Esophagus mucosa (tissue), 1 donor: ENCODE measurements at places on chromosomes 5 and 9. TPM values are rescaled to one million over a fixed set of nuclear protein-coding genes. Genes with fewer than 3 reads are reported as not detected.
A peak's percentile ranks its signal among the peaks of the same experiment; 100 is the strongest.

Gene C9orf153
- 0.12 TPM for total RNA-seq

Gene S100Z
- total RNA-seq: 0.40 TPM

Gene LHX2
- not detected for total RNA-seq

Gene FBXL7
- total RNA-seq: 2.0 TPM

Gene NIM1K
- total RNA-seq: not detected

Gene CATSPER3
- 0.40 TPM for total RNA-seq

Gene NOL6
- total RNA-seq: 37.9 TPM

Gene SCGB3A2
- not detected for total RNA-seq

- ATAC-seq: no peak
Measured at GRCh38 chr9:85130260-85130659, 460.7 kb downstream of the NTRK2 start.

- ATAC-seq: no peak
Measured at GRCh38 chr5:33696411-33696810, 195.4 kb downstream of the ADAMTS12 start.

- ATAC-seq: no peak
Measured at GRCh38 chr5:147750065-147750464, 32.5 kb downstream of the JAKMIP2 start.

- ATAC-seq: no peak
Measured at GRCh38 chr5:30040488-30041118, 1152.9 kb upstream of the CDH6 start.

- no peak for ATAC-seq
Measured at GRCh38 chr9:38360839-38361472, 31.5 kb upstream of the ALDH1B1 start.

DNA sequence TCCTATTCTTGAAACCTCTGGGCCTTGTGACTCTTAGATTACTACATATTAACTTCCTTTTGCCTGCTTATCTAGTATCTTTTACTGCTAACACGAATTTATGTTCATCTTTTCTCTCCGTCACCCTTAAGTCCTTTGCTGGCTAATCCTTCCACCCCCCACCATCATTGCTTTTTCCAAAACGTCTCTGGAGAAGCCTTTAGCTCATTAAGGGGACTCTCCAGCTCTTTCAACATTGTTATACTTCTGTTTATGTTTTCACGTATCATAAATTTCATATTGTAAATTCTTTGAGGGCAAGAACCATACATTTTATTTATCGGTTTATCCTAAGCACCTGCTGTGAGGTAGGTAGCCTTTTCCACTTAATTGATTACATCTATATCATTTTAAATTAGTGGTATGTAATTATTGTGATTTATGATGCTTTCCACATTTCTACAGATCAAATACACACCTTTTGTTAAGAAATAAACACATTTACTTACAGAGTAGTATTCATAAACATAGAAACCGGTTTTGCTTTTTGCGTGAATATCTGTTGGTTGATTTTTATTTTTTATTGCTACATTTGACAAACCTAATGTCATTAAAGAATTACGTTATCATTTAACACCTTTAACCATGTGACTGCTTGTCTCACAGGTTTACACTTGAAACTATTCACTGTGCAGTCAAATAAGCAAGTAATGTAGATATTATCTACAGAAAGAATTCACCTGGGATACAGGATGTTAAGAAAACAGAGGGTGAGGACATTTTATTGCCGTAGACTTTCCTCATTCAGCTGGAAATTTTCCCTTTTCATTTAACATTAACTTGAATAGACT, 15.4 kb upstream of the SNX2 start:
- ATAC-seq: no peak

- ATAC-seq: no peak
Measured at GRCh38 chr5:142109331-142110045, 909 bp downstream of the NDFIP1 start.

DNA sequence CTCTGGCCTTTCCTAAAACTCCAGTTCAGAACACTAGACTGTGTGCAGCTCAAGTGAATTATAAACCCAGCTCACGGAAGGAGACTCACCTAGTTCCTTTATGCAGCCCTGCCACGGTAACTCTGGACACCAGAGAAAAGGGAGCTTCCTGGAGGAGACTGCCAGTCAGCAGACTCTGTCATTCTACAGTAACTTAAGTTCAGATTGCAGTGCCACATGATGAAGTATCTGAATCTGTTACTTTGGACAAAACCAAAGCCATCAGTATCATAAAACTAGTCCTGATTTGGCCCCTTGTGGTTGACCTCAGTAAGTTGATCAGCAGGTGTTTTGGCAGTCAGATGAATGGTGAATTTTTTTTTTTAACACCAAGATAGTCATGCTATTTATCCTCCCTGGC, 2.7 kb downstream of the MTRR start:
- no peak for ATAC-seq

- peak; percentile 81 for ATAC-seq
Measured at GRCh38 chr9:32378496-32378895, 5.9 kb upstream of the ACO1 start.

- ATAC-seq: no peak
Measured at GRCh38 chr5:75306746-75307145, 30.3 kb upstream of the HMGCR start.

DNA sequence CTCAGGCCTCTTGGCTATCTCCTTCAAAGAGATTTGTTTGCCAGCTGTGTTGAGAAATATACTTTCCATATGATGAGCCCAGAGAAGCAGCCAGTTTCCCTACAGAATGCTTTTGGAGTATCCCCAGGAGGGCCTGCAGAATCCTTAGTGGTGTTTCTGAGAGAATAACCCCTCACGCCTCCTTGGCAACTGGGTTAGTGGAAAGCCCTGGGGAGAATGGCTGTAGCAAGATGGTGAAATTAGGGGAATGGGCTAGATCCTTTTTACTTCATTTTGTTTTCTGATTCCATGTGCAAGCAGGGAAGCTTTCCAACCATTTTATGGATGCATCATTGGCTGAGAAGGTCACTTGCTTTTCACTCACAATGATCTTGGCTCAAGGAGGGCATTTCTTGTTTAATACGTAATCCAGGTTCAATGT, 364.6 kb downstream of the DMRT2 start:
- ATAC-seq: no peak

- peak; percentile 56 for ATAC-seq
Measured at GRCh38 chr9:113682297-113682771, 193.8 kb upstream of the ZNF618 start.

DNA sequence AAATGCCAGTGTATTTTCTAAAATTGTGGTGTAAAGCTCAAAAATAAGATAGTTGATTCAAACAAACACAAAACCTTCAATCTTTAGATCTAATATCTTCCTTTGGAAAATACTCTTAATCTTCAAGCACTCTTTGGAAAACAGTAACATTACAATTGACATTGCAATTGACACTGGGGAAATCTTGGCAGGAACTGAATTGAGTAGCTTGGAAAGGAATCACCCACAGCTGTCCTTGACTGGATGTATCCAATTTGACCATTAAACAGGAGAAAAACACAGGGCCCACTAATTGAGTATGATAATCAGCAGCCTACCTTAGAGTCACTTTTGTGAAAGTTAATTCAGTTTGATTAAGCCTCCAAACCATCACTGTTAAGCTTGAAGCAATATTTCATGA, 776.7 kb downstream of the DTWD2 start:
- no peak for ATAC-seq

DNA sequence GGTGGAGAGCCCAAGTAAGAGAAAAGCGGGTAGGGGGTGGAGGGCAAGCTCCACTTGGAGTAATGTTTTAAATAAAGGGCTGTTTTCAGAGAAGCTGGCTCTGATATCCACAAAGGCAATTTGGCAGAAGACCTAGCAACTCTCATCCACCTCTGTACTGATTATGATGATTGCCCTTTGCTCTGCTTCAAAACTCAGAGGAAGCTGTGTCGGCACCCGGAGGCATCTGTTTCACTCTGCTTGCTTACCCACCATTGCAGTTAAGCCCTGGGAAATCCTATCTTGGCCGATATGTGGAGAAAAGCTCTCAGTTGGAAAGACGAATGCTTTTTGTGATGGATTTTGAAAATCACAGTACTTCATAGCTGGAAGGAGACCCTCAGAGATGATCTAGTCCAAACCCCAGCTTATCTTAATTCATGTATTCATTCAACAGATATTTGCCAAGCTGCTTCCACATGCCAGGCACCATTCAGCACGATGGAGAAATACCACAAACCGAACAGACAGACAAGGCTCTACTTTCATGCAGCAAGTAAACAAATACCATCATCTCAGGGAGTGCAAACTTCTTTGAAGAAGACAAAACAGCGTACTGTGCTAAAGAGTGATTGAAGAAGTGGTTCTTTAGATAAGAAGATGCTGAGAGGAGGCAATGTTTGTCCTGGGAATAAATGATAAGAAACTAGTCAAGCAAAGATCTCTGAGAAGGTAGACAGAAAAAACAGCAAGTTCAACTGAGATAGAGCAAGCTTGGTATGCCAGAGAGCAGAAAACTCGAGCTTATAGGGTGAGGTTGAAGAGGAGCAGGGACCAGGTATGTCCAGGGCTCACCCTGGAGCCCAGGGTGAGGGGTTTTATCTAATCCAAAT, 140.4 kb upstream of the SPDL1 start:
- no peak for ATAC-seq

GRCh38 chr5:57434227-57434640, 48.4 kb downstream of the ACTBL2 start:
- no peak for ATAC-seq

- no peak for ATAC-seq
Measured at GRCh38 chr5:155919725-155920124, 407.2 kb upstream of the SGCD start.

GRCh38 chr5:124604419-124604818, 142.0 kb downstream of the ZNF608 start:
- no peak for ATAC-seq

- peak; percentile 32 for ATAC-seq
Measured at GRCh38 chr9:107624234-107624948, 134.8 kb upstream of the KLF4 start.

- peak; percentile 82 for ATAC-seq
Measured at GRCh38 chr5:149421834-149422233, 42.7 kb upstream of the IL17B start.

DNA sequence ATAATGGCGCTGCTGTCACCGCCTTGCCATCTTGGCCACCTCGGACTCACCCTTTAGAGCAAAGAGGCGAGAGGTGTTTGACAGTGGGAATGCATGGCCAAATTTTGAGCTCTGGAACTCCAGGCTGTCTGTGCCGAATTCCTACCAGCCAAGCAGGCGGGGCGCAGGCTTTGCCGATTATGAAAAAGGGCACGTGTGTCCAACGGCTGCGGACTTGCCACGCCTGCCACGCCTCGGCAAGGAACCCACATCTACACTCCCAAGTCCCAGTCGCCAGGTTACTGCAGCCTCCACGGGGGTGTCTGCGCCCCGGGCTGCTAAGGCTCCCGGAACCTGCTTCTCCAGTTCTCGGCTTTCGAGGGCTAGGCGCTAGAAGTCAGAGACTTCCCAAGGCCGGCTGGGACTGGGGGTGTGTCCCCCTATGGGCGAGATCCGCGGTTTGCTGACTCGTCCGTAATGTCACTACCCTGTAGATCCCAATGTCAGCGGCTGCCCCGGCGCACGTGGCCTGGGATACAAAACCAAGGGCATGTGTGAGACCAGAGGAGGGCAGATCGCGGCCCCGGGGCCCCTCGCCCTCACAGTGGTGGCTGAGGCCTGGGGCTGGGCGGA, 2.8 kb downstream of the NPR3 start:
- peak; percentile 94 for ATAC-seq

GRCh38 chr5:149229298-149229937, 42.2 kb upstream of the AFAP1L1 start:
- no peak for ATAC-seq

DNA sequence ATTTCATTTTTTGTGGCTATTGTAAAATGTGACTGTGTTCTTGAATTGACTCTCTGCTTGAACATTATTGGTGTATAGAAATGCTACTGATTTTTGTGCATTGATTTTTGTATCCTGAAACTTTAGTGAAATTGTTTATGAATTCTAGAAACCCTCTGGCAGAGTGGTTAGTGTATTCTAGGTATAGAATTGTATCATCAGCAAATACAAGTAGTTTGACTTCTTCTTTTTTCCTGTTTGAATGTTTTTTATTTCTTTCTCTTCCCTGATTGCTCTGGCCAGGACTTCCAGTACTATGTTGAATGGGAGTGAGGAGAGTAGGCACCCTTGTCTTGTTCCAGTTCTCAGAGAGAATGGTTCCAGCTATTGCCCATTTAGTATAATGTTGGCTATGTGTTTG, 88.8 kb upstream of the HMHB1 start:
- no peak for ATAC-seq

- no peak for ATAC-seq
Measured at GRCh38 chr9:131835151-131835910, 95.5 kb upstream of the RAPGEF1 start.

DNA sequence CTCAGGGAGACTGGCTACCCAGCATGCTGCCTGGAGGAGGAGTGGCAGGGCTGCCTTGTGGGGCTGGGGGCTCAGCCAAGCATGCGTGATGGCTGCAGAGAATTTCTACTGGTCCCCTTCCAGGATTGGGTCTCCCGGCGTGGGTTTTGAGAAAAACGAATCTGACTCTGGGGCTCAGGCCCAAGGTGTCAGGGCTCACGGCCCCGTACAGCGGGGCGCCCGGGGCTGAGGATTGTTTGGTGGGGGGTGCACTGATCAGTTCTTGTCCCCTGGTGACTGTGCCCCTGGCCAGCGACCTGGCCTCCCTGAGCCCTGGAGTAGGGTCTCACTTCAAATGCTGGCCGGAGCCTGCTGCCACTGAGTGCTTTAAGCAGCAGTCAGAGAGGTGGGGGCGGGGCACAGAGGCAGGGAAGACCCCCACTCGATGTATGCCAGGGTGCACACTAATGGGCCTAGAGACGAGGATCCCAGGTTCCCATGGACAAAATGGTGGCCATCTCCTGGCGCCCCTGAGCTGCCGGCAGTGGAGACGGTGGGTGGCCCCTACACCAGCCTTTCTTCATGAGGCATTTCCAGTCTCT, 45.5 kb upstream of the RNU6ATAC start:
- no peak for ATAC-seq

- peak; percentile 72 for ATAC-seq
Measured at GRCh38 chr5:68950125-68950524, 143.7 kb upstream of the SLC30A5 start.

GRCh38 chr5:77129391-77129990, 42.4 kb upstream of the ZBED3 start:
- ATAC-seq: no peak

- ATAC-seq: no peak
Measured at GRCh38 chr5:42021923-42022322, 96.8 kb downstream of the FBXO4 start.

GRCh38 chr5:77272206-77272605, 61.7 kb downstream of the PDE8B start:
- no peak for ATAC-seq

GRCh38 chr5:141825791-141826560, 52.2 kb downstream of the PCDH1 start:
- no peak for ATAC-seq

- no peak for ATAC-seq
Measured at GRCh38 chr9:20570087-20570486, 52.2 kb downstream of the MLLT3 start.

- no peak for ATAC-seq
Measured at GRCh38 chr9:1721196-1721595, 294.0 kb upstream of the SMARCA2 start.

DNA sequence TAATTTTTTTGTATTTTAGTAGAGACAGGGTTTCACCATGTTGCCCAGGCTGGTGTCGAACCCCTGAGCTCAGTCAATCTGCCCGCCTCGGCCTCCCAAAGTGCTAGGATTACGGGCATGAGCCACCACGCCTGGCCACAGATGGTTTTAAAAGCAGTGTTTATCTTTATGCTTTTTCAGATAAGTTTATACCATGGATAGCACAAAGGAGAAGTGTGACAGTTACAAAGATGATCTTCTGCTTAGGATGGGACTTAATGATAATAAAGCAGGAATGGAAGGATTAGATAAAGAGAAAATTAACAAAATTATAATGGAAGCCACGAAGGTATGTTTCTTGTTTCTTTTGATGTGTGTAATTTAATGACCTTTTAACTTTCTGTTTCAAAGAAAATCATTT, 35.1 kb downstream of the POLK start:
- no peak for ATAC-seq
